ENCODE measurements at places on chromosomes 12 and 14.

DNA sequence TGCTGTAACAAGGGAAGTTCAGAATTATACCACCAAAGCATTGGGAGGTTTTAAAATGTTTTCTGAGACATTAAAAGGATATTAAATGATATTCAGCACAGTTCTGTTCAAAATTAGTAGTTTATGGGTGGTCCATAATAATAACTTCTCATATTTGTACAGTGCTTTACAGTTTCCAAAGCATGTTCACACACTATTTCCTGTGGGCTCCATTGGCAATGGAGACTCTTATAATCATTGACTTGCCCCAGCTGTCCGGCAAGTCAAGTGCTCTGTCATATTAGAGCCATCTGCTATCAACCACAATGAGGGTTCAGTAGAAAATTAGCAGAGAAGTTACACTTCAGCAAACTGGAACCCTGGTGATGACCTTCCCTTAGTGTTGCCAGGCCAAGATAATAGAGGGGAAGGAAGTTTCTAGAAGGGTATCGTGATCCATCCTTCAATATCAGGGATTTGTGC lies 526.6 kb upstream of the CCDC196 start:
- DNase-seq: no peak

GRCh38 chr12:9650151-9650576 lies 19.3 kb upstream of the CLEC2D start:
- DNase-seq: no peak

- no peak for DNase-seq
These were observed 63.1 kb downstream of the ARMH4 start for GRCh38 chr14:58088961-58089360.

GRCh38 chr14:91098591-91098990 lies 15.3 kb upstream of the DGLUCY start:
- no peak for DNase-seq

- no peak for DNase-seq
These were observed 1.7 kb downstream of the WNT1 start for GRCh38 chr12:48979602-48980388.

- no peak for DNase-seq
These were observed 342.0 kb downstream of the NPAS3 start for GRCh38 chr14:33280646-33281045.

- DNase-seq: no peak
These were observed 11.7 kb downstream of the TULP3 start for GRCh38 chr12:2902272-2902880.

GRCh38 chr12:62247281-62248045 lies 12.7 kb upstream of the USP15 start:
- no peak for DNase-seq

- no peak for DNase-seq
These were observed 18.1 kb downstream of the RFC5 start for GRCh38 chr12:118034429-118035189.

DNA sequence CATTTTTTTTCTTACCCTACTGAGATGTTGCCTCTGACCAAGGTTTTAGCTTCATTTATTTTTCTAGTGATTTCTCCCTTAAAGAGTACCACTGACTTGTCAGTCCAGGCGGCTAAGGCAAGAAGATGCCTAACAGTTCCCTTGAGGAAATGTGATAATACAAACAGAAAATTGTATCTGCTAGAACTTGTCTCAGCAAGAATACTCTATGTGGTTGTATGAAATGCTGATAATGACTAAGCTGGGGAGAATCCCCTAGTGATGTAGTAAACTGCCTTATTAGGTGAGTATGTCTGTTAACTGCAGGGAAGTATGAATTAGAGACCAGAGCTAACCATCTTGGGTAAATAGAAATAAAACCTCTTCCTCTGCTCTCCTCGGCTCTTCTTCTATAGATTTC lies 6.7 kb downstream of the C12orf54 start:
- DNase-seq: peak; percentile 5

GRCh38 chr12:57842342-57843294 lies 3.9 kb downstream of the CTDSP2 start:
- DNase-seq: no peak

DNA sequence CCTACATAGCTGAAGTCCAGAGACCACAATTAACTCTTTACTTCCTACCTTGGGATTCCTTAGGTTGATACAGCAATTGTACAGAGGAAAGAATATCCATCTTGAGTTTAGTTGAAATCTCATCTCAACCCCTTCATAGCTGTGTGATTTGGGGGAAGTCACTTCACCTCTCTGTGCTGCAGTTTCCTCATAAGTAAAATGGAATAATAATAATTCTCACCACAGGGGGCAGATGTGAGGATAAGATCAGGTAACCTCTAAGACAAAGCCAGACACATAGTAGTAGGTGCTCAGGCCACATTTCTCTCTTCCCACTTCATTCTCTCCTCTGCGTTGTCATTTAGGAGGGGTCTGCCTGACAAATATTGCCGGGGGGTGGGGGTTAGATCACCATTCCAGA lies 6.7 kb downstream of the FOXN4 start:
- peak; percentile 33 for DNase-seq

GRCh38 chr12:123070267-123071081 lies 80.4 kb downstream of the PITPNM2 start:
- no peak for DNase-seq

GRCh38 chr12:56634837-56635791 lies 5.0 kb upstream of the BAZ2A start:
- peak; percentile 80 for DNase-seq

GRCh38 chr12:123253641-123254459 lies 17.8 kb downstream of the CDK2AP1 start:
- DNase-seq: no peak

DNA sequence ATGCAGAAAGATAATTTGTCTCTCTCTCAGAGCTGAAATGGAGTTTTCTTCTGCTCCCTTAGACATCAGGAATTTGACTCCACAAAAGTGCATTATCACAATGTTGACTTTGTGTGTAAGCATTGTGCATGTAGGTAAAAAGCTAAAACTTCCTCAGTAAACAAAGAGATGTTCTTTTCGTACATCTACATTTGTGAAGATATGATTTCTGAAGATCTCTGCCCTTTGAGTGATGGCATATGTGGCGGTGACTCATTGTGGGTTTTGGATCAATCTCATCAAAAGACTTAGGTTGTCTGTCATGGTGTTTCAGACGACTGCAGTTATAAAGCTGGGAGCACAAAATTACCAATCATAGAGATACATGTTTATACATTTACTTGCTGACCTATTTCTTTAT lies 411.4 kb upstream of the LMO3 start:
- DNase-seq: no peak

GRCh38 chr12:70619471-70620152 lies 17.6 kb downstream of the PTPRB start:
- no peak for DNase-seq

DNA sequence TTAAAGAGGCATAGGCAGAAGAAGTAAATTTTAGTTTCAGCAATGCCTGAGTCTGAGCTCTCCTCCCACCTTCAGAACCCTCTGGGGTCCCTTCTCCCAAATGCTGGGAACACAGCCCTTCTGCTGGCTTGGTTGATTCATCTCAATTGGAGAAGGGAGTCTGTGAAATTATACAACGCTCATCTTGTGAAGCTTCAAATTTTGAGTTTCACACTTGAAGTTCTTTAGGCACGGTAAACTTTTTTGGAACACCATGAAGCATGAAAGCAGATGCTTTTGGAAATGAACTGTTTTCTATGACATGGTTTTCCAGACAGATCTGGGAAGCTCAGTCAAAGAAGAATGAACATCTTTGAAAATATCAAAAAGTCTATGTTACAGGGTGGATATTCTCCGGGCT lies 69.9 kb downstream of the TBK1 start:
- no peak for DNase-seq

DNA sequence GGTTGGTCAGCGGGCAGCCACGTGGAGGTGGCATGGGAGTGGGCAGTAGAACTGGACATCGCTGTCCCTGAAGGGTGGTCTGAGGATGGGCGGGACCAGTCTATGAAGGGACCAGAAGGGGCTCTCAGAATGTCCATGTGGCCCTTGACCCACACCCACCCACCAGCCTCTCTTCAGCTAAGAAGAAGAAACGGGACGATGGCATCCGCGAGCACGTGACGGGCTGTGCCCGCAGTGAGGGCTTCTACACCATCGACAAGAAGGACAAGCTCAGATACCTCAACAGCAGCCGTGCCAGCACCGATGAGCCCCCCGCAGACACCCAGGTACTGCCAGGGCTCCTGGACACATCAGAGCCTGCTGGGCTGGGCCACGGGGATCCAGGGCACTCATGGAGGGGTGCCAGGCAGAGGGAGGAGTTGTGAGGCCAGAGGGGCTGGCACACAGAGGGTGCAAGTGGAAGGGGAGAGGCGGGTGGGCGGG lies 21.3 kb downstream of the SETD1B start:
- no peak for DNase-seq

- DNase-seq: peak; percentile 69
These were observed 34.0 kb downstream of the FIGNL2 start for GRCh38 chr12:51814311-51815088.

DNA sequence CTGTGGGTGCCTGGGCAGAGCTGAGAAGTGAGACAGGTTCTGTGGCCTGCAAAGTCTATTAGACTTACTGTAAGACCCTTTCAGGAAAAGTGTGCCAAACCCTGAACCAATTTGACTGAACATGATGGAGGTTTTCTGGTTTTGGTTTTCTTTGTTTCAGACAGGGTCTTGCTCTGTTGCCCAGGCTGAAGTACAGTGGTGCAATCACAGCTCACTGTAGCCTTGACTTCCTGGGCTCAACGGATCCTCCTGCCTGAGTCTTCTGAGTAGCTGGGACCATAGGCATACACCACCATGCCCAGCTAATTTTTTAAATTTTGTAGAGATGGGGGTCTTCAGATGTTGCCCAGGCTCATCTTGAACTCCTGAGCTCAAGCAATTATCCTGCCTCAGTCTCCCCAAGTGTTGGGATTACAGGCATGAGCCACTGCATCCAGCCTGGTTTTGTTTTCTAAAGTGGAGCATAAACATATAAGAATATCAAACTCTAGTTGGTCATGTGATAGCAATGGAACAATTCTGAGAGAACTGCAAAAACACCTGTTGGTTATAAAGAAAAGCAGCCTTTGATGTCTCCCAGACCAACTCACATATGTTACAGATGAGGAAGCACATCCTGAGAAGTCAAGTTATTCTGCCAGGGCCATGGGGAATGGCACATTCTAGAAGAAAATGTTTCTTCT lies 166.9 kb downstream of the FOXN3 start:
- DNase-seq: no peak

DNA sequence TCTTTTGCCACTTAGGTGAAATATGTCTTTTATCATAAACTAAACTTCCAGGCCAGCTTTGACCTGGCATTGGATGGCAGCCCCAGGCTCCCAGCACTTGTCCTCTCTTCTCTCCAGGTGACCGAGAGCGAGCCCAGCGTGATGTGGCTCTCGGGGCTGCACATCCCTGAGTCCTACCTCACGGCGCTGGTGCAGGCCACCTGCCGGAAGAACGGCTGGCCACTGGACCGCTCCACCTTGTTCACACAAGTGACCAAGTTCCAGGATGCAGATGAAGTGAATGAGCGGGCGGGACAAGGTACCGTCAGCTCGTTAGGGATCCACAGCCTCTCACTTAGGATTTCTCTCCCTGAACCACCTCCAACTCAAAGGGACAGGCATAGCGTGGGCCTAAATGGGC lies 39.4 kb downstream of the CCDC92 start:
- DNase-seq: no peak

DNA sequence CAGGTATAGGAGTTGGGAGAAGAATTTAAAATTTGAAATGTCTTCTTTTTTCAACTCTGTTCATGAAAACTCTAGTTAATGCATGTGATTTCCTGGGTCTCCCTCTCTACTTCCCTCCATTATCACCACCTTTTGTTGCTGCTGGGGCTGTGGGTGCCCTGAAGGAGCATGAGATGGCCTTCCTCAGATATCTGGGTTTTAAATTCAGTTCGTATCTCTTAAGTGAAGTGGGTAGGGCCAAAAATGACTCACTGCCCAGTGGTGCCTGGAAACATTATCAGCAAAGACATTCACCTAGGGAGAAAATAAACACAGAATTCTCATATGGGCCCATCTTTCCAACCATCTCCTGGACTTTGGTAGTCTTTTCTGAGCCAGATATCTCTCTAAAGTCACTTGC lies 234.9 kb upstream of the PLEKHG7 start:
- no peak for DNase-seq

GRCh38 chr14:55373784-55374705 lies 37.6 kb downstream of the ATG14 start:
- peak; percentile 77 for DNase-seq

DNA sequence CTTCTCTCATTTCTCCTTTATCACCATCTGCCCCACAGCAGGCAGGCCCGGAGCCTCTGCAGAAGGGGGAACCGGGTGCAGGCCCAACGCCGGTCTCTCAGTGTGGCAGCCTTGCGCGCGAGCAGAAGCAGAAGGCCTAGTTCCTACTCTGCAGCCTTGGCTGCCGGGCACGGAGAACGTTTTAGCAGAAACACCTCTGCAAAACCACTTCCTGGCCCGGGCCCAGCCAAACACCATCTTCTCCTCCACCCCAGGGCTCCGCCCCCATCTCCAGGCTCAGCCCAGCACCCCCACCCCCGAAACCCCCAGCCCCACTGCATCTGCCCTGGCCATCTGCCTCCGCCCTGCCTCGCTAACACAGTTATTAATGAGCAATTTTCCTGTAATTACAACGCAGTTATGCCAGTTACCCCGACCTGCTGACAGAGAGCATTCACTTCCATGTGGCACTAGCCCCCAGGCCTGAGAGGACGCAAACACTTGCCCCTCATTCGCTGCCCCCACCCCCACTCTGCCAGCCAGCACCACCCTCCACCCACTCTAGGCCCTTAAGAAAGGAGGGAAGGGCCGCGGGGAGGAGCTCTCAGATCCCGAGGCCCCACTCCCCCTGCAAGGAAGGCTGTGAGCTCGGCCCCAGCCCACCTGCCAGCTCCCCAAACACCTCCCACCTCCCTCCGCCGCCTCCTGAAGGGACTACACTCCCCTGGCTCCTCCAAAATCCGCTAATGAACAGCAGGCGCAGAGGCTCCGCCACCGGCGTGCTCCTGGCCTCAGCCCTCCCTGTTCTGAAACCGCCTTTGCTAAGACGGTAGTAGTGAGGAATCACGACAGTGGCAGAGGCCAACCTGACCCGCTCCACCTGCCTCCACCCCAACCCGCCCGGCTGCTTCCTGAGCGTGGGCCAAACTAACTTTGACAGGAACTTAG lies 44.7 kb upstream of the FBRSL1 start:
- peak; percentile 90 for DNase-seq

GRCh38 chr12:105705765-105706164 lies 375.3 kb downstream of the C12orf75 start:
- DNase-seq: peak; percentile 10

DNA sequence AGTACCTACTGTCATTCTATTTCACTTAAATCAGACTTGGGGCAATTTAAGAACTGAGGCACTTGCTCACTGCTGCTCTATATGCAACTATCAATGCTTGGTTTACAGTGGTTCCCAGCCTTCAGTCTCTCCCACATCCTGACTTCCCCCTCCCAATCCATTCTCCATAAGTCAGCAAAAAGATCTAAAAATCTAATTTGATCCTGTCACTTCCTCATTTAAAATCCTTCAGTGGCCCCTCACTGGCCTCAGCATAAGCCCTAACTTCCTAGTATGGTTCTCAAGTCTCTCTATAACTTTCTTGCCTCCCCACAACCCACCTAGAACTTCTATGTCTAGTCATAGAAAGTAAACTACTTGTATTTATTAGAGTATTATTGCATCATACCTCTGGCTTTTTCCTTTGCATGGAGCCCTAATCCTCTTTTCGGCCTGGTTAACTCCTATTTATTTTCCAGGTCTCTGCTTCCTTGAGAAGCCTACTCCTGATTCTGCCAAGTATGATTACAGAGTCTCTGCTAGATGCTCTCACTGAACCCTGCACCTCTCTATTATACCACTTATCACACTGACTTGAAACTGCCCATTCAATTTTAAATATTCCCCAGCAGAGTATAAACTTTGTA lies 130.6 kb downstream of the RALGAPA1 start:
- DNase-seq: no peak

Measured in activated CD4-positive, alpha-beta T cell treated with anti-CD3 and anti-CD28 coated beads, Interleukin-2, Interleukin-6, amounts not matched to agents 100 ng/mL and 50 ng/mL, durations not matched to agents 16 hours and 8 hours (primary cell).